Smooth muscle cell of trachea (primary cell): ENCODE measurements at places on chromosomes 5 and 9. TPM values are rescaled to one million over a fixed set of nuclear protein-coding genes. Genes with fewer than 3 reads are reported as not detected.

SPATA31C1 gene
- total RNA-seq, result not detected in 2 replicates

DAPK1 gene
- 2.9 and 10.3 TPM in 2 replicates for total RNA-seq

ANKRD55 gene
- under 0.01 TPM in 1 of 2 replicates, not detected in the other for total RNA-seq

SLC36A3 gene
- not detected in 2 replicates for total RNA-seq

PCDHGA4 gene
- 8.9 and 11.1 TPM in 2 replicates for total RNA-seq

SLC28A3 gene
- total RNA-seq, result 0.15 and 0.50 TPM in 2 replicates

SYK gene
- total RNA-seq, result not detected in 2 replicates

PCDHA11 gene
- total RNA-seq, result 0.29 and 0.50 TPM in 2 replicates

SKIC3 gene
- total RNA-seq, result 130 and 190 TPM in 2 replicates

SPATA31D4 gene
- not detected in 2 replicates for total RNA-seq

SHOC1 gene
- under 0.01 and 0.17 TPM in 2 replicates for total RNA-seq

ECSCR gene
- total RNA-seq, result 0.33 and 1.2 TPM in 2 replicates

NMUR2 gene
- total RNA-seq, result not detected in 2 replicates

CCDC152 gene
- total RNA-seq, result 5.8 and 8.0 TPM in 2 replicates

LEAP2 gene
- 0.15 and 0.50 TPM in 2 replicates for total RNA-seq

SERF1A gene
- 4.1 and 5.5 TPM in 2 replicates for total RNA-seq

AFAP1L1 gene
- total RNA-seq, result 5.1 TPM in 2 replicates
